ENCODE measurements at places on chromosomes 1 and 21. TPM values are rescaled to one million over a fixed set of nuclear protein-coding genes. Genes with fewer than 3 reads are reported as not detected.

Gene FCRL2
- not detected for total RNA-seq

Gene DNM3
- 3.4 TPM for total RNA-seq

Gene CFAP107
- not detected for total RNA-seq

Gene TENT5C
- total RNA-seq: 0.92 TPM

Gene DMRTA2
- total RNA-seq: not detected

Gene NUCKS1
- 76.0 TPM for total RNA-seq

Gene MTARC2
- 12.5 TPM for total RNA-seq

Gene C1QC
- not detected for total RNA-seq

Gene SARS1
- 156 TPM for total RNA-seq

Gene CLIC6
- total RNA-seq: 0.15 TPM

Gene CASZ1
- total RNA-seq: 5.7 TPM

Gene GPR157
- 1.8 TPM for total RNA-seq

Gene HPCA
- total RNA-seq: not detected

Gene S100A16
- total RNA-seq: 906 TPM

Gene PTGS2
- total RNA-seq: 2.1 TPM

Gene TTC39A
- total RNA-seq: 7.2 TPM

Gene ITLN1
- total RNA-seq: not detected

Gene KRTAP13-2
- total RNA-seq: not detected

Gene PRR9
- not detected for total RNA-seq

Gene SPRR2B
- not detected for total RNA-seq

Gene ANXA9
- not detected for total RNA-seq

Gene SYDE2
- 1.5 TPM for total RNA-seq

Gene GJB5
- total RNA-seq: not detected

Gene VWA5B1
- total RNA-seq: not detected

Gene VTCN1
- not detected for total RNA-seq

Gene FAM167B
- total RNA-seq: 101 TPM

Gene OR14K1
- total RNA-seq: not detected

Gene BCL2L15
- 0.23 TPM for total RNA-seq

Gene RHEX
- not detected for total RNA-seq

Gene GOLPH3L
- total RNA-seq: 20.4 TPM
